IPS DF 6.9 (cell line): ENCODE measurements at places on chromosomes 5 and 9.
A peak's percentile ranks its signal among the peaks of the same experiment; 100 is the strongest.

DNA sequence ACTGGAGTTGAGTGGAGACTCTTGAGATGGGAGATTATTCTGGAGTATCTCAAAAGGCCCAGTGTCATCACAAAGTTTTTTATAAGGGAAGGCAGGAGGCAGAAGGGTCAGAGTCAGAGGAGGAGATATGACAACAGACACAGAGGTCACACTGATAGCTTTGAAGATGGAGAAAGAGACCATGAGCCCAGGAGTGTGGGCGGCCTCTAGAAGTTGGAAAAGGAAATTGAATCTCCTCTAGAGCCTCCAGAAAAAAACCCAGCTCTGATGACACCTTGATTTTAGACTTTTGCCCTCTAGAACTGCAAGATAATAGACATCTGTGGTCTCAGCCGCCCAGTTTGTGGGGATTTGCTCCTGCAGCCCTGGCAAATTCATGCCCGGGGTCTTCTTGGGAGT, 64.8 kb upstream of the SPTLC1 start:
- no peak for DNase-seq

DNA sequence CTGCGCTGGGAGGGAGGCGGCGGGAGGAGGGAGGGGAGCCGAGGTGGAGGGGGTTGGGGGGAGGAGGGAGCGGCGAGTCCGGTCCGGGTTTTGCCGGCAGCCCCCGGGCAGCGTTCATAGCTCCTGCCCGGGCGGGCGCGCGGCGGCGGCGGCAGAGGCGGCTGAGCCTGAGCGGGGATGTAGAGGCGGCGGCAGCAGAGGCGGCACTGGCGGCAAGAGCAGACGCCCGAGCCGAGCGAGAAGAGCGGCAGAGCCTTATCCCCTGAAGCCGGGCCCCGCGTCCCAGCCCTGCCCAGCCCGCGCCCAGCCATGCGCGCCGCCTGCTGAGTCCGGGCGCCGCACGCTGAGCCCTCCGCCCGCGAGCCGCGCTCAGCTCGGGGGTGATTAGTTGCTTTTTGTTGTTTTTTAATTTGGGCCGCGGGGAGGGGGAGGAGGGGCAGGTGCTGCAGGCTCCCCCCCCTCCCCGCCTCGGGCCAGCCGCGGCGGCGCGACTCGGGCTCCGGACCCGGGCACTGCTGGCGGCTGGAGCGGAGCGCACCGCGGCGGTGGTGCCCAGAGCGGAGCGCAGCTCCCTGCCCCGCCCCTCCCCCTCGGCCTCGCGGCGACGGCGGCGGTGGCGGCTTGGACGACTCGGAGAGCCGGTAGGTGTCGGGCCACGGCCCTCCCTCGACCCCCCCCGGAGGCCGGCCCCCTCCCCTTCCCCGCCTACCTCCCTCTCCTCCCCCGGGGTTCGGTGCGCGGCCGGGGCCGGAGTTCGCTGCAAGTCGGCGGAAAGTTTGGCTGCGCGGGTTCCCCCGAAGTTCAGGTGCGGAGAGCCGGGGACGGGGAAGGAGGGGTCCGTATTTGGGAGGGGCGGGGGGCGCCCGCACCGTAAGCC, at the start of gene CXXC5:
Gene CXXC5 (plus strand): TSS at position 145 of the 877 bp plus-strand sequence. CDS start 32,175 bp downstream, outside the sequence.
- DNase-seq, result no peak

GRCh38 chr5:60036192-60036938, 142.8 kb upstream of the PDE4D start:
- DNase-seq, result no peak

DNA sequence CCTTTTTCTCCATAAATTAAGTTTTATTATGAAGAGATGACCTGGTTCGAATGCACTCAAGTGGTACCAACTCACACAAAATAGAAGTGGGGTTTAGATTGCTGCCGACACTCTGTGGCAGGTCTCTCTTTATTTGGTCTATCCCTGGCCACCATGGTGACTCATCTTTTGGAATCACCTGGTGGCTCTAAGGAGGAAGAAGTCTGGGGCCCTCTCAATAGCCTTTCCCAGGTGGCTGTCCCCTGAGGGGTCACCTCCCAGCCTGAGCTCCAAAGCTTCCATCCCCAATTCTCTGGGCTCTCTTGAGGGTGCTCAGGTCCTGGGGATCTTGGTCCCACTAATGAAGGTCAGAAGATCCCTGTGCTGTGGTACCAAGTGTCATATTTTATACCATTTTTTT, 136.8 kb downstream of the MVB12B start:
- no peak for DNase-seq

DNA sequence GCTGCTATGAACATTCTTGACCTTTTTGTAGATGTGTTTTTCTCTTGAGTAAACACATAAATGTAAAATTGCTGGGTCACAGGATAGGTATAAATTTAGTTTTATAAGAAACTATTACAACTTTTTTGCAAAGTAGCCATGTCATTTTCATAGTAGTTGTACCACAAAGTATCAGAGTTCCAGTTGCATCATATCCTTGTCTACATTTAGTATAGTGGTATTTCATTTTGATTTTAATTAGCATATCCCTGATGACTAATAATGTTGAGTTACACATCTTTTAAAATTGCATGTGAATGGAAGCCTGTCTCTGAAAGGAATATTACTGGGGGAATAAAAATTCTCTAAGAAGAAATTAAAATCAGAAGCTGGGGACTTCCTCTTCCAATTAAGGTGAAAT, 85.4 kb downstream of the TMEM161B start:
- DNase-seq, result no peak

GRCh38 chr5:14551211-14551610, 30.4 kb upstream of the OTULINL start:
- no peak for DNase-seq

DNA sequence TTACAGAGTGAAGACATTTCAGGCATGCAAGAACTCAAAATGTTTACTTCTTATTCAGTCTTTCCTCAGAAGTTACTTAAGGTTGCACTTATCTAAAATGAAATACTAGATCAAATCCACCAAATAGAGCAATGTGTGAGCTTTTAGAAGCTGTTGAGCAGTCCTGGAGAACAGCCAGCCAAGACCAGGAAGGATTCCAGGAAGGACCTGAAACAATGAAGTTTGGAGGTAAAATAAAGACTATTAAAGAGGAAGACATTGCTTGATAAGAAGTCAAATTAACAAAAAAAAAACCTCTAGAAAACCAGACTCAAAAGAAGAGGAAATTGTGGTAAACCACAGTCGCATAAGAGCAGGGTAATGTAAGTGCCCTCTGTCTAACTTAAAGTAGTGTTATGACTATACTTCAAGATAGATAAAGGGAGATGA, 156.2 kb upstream of the S1PR3 start:
- no peak for DNase-seq

GRCh38 chr9:22990349-22990748, 543.7 kb downstream of the DMRTA1 start:
- no peak for DNase-seq

DNA sequence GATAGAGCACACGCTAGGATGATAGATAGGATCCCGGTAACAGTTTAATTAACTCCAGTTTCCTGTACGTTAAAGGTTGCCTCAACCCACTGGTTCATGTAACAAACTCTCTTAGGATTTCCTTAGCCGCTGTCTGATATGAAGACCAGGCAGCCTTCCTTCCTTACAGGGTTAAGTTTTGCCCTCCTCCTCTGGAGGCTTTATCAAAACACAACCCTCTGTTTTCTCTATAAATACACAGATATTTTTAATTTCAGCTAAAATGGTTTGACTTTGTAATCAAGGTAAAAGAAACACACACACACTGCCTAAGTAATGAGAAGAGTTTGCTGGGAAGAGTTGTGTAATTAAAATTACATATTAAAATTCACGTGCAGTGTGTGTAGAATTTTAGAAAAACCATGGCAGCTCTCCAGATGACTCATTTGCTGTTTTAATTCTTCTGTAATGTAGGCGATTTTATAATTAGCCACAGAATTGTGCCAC, 369.8 kb downstream of the CSNK1G3 start:
- no peak for DNase-seq

- no peak for DNase-seq
Observed at GRCh38 chr5:139776861-139777260, 18.7 kb upstream of the PSD2 start.

DNA sequence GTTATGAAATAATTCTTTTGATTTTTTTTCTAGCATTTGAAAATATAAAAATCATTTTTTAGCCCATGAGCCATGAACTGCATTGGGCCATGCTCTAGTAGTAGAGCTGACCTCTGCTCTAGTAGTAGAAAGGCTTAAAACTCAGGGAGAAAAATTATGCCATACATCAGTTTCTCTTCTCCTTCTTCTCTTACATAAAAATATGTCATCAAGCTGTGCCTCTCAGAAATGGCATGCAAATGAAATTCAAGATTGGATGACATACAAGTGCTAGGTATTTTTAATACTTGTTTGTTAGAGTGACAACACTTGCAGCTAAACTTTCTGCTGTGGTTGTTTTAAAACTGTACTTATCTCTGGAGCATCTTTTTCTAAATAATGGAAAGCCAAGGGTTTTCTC, 42.1 kb upstream of the TMOD1 start:
- no peak for DNase-seq

- DNase-seq, result no peak
Observed at GRCh38 chr9:75739884-75740611, 150.4 kb upstream of the PCSK5 start.

GRCh38 chr5:163437011-163437308, 435 bp upstream of the CCNG1 start:
- no peak for DNase-seq

GRCh38 chr9:75947233-75947632, 56.8 kb downstream of the PCSK5 start:
- no peak for DNase-seq

DNA sequence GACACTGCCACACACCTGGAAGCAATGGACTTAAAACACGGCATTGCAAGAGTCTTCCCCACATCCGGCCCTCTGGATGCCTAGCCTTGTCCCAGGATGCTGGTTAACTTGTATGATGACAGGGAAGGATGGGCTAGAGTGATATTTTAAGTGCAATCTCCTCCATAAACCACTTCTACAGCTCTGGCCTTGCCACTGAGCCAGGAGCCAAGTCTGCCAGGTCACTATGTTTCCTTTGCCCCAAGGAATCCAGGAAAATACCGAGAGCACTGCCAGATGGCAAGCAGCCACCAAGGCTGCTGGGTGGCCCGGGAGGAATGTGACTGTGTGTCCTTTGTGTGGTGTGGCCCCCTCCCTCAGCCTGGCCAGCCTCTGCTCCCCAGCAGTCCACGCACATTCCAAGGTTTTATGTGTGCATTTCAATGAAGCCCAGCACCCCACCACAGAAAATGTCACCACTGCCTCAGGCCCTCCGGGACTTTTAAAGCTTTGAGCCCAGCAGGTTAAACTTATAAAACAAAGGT, 106.0 kb downstream of the FRMD3 start:
- peak; percentile 22 for DNase-seq

DNA sequence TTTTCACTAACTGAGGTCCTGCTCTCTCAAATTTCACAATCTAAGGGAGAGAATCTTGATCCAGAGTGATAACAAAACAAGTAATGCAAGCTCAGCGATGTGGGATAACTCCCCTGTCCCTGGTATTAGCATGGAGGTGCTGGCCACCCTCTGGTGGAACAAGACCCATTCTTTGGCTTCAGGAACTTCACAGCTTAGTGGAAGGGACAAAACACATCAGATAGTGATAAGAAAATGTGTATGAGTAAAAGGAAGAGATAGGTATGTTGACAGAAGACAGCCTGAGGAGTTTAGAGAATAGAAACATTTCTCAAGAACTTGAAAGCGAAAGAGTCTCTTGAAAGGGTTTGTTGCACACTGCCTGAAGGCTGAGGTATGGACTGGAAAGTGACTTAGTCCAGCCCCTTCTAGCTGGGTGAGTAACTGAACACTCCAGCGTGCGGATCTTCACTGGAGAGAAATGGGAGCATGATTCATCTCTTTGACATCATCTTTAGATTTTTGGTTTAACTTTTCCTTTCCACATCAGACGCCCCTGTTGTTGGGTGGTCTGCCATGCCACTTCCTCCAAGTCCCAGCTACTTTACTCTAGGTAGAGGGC, 25.4 kb upstream of the ZSWIM6 start:
- DNase-seq, result no peak
